ENCODE measurements at places on chromosomes 2 and 18.

DNA sequence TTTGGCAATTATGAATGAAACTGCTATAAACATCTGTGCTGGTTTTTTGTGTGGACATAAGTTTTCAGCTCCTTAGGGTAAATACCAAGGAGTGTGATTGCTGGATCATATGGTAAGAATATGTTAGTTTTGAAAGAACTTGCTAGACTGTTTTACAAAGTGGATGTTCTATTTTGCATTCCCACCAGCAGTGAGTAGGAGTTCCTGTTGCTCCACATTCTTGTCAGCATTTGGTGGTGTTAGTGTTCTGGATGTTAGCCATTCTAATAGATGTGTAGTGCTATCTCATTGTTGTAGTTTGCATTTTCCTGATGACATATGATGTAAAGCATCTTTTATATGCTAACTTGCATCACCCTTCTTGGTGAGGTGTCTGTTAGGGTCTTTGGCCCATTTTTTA is 304.6 kb downstream of the NUP35 start:
- no peak for DNase-seq

DNA sequence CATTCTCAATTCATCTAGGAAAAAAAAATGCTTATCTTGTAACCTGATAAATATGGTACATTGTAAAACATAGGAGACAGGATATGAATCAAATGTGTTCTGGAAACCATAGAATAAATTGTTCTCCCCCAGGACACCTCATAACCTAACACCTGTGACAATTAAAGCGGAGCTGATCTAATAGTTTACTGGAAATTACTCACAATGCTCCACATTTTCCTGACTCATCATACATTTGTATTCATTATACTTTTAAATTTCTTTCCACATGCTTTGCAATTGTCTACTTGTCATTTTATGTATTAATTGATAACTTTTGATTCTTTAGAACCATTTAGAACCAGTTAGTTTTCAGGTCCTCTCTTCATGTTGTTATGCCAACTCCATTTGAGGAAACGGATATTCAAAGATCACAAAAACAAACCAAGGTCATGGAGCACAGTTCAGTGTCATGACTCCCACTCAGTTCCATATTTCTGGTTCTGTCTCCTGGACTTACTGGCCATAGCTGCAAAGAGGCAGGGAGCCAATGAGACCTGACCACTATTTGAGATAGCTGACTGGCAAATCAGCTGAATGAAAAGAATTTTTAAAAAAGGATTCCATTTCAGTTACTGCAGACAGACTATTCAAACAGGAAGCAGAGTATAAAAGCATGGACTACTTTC is 128.5 kb downstream of the CALCRL start:
- peak; percentile 23 for DNase-seq

DNA sequence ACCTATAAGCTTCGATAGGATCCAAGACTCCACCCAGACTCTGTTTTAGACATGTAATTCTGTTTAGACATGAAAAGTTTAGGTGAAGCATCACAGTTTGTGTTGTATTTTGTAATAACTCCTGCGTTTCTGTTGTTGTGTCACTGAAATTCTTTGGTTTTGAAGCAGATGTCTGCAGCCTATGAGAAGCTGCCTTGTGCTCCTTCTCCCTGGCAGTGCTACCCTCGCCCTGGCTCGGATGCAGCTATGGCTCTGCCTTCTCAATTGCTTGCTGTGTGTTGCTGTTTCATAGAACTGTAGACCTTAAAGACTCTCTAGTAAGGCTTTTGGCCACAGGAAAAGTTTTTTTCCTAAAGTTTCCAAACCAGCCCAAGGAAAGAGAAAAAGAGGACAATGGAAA is 40.2 kb upstream of the ZNF638 start:
- no peak for DNase-seq

DNA sequence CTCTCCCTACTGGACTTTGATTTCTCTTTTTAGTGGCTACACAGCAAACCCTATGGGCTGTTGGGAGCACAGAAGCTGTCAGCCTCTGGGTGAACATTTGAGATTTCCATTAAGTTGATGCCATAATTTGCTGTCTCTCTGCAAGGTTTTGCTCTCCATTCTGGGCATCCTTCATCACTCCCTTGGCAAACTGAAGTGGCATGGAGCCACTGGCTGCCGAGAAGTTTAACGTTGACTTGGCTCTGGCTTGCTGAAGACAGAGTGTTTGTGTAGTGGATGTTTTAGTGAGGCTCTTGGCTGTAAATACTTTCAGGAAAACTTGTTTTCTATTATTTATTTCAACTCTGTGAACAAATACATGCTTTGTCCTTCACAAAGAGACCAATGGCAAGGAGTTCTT is 91.5 kb downstream of the ALK start:
- DNase-seq = no peak

GRCh38 chr2:15939556-15939853 is 845 bp upstream of the MYCN start:
- DNase-seq = no peak

GRCh38 chr2:142965443-142965842 is 88.0 kb downstream of the KYNU start:
- DNase-seq = no peak

DNA sequence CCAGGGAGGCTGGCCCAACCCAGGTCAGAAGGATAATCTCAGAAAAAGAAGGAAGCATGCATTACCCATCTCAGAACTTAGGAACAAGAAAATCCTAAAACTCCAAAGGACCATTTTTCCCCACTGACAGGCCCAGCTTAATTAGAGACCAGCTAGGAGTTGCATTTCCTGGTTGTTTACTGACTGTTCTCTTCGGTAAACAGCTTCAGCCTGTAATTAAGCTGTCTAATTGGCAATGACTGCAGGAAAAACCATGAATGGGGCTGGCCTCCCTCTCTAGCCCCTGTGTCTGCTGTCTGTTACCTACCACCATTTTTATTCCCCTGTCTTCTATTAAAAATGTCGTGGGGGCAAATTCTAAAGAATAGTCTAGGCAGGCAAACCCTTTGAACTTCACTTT is 146.5 kb downstream of the AGAP1 start:
- no peak for DNase-seq

- peak; percentile 54 for DNase-seq
Measured at GRCh38 chr2:178796079-178796677, 11.0 kb downstream of the TTN start.

GRCh38 chr2:240393831-240394410 is 41.5 kb upstream of the GPC1 start:
- no peak for DNase-seq

DNA sequence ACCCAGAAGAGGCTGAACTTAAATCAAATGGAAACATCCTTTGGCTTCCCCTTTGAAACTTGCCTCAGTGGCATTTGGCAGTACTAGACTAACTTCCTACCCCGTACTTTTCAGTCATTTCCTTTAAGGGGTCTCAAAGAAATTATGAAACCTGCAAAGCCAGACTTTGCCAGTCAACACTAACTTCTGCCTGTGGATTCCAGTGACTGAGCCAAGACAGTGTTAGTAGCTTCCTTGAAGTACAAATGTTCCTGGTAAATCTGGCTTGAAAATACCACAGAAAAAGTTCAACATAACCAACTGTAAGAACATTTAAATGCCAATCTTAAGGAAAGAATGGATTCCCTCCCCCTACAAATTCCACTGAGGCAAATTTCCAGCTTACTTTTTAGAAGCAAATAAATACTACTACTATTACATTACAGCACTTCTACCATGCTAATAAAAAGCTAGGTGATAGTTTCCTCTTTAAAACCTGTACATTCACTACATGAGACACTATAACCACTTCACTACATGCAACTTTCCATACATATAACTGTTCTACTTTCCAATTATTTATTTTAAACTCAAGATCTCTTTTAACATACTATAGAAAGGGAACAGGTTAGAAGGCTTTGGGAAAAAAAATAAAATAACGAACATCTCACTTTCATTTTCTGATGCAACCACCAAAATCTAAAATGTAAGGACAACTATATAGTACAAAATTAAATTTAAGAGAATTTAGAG is 2.4 kb downstream of the PELI1 start:
- DNase-seq = peak; percentile 26

DNA sequence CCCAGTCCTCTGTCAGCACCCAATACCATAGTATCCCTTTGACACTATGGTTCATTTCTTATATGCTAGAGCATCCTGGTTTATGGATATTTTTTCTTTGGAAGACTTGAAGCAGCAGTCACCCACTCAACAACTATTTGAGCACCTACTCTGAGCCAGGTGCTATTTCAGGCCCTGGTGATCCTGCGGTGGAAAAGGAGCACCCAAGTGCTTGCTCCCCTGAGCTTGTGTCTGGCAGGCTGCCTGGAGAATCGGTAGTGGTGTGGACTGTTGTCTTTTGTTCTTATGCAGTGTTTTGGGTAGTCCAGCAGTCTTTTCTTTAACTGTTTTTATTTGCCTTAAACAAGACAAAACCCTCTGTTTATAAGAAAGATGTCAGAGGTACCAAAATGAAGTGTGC is 28.9 kb downstream of the NCK2 start:
- no peak for DNase-seq

GRCh38 chr2:97951155-97951680 is 44.5 kb downstream of the TMEM131 start:
- no peak for DNase-seq

- DNase-seq = no peak
Measured at GRCh38 chr2:24153478-24153877, 21.4 kb upstream of the FAM228A start.

- DNase-seq = peak; percentile 17
Measured at GRCh38 chr2:21251216-21251980, 127.6 kb downstream of the TDRD15 start.

All from MCF 10A (cell line).